ENCODE measurements at places on chromosomes 6 and 20.

DNA sequence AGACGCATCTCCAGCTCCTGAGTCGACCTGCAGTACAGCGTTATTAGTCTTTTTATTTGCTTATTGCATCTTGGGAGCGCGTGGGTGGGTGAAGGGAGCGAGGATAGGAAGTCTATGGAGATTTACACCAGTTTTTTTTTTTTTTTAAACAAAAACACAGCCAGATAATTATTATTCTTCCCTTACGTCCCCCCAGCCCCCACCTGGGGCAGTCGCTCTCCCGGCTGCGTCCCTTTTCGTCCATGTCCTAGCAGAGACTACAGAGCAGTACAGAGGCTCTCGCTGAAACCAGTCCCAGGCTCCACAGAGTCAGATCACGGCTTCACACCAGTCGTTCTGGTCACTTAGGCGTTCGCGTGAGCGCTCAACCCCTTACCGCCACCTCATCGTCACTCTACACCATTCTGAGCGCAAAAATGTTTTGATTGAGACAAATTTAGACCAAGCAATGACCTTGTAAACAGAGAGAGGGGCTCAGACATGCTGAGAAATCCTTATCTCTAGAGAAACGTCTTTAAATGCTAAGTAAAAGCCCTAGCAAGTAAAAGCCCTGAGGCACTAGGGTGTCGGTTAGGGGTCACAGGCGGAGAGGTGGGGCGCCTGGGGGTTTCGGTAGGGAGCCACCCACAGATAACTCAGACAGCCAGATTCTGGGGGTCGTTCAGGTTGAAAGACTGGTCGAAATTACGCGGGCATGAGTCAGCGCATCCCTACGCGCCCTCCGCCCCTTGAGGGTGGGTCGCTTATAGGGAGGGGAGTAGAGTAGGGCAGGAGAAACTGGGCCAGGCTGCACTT is 975 bp upstream of the PPT2 start:
- ATAC-seq = no peak

DNA sequence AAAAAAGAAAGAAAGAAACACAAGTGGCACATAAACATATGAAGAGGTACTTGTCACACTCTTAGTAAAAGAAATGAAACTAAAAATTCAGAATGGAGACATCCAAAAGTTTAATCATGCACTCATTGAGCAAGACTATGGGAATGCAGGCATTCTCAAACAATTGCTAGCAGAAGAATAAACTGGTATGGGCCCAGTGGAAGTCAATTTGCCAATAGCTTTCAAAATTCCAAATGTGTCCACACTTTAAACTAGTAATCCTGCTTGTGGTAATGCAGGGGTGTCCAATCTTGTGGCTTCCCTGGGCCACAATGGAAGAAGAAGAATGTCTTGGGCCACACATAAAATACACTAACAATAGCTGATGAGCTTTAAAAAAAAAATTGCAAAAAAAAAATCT is 97.4 kb downstream of the EPB41L2 start:
- no peak for ATAC-seq

DNA sequence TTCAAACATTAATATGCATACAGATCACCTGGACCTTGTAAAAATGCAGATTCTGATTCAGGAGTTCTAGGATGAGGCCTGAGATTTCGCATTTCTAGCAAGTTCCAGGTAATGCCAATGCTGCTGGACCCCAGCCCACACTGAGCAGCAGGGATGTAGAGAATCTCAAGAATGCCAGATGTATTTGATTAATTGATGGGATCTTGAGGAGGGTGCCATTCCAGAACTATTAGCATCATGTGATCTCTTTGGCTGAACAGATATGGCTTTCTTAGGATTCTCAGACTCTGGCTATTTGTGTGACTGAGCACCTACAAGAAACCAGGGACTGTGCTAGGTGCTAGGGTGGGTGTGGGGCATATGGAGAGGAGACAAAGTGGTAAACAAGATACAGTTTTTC is 16.5 kb upstream of the SNX3 start:
- ATAC-seq = no peak

DNA sequence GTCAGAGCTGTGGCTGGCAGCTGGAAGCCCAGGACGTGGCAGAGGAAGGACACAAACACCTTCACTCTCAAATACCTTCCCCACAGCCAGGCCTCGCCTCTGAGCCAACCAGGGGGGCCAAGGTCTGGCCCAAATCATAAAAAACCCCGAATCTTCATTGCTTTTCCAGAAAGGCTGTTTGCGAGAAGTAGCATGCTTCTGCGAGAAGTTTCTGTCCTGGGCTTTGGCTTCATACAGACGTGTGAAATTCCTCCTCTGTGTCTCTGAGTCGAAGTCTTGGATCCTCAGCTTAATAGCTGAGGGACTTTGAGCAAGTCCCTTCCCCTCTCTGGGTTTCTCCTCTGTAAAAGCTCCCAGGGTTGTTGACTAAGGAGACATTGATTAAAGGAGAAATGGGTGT is 63.0 kb downstream of the CHMP4B start:
- ATAC-seq = no peak

DNA sequence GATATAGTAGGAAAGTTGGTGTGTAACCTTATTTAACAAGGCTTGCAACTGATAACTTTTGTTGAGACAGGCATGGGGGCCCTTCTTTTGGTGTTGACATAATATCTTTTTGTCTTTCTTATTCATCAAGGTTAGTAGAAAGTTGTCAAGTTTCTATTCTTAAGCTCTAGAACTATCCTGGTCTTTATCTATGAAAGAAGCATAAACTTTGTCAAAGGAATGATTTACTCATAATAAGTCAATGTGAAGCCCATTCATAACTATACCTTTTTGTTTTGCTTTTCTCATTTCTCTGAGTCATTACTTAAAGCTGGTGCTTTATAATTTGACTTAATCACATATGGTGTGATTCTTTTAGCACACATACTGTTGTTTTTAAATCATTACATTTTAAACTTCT is 312.4 kb downstream of the UTRN start:
- peak; percentile 92 for ATAC-seq

- ATAC-seq = no peak
These were observed 32.3 kb upstream of the KIFC1 start for GRCh38 chr6:33359331-33359730.

DNA sequence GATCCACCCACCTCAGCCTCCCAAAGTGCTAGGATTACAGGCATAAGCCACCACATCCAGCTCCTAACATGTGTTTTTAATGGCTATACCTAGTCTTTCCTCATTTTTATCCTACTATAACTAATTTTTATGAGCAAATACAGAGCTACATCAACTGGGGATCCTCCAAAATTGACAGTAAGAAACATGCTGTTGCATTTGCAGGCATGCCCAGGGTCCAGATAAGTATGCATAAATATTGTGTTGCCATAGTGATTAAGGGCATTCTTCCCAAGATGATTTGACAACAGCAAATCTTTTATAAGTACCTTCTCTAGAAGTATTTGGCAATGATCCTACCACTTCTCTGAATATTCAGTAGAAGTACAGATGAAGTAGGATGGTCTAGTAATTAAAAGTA is 41.9 kb upstream of the MOXD1 start:
- no peak for ATAC-seq

- peak; percentile 11 for ATAC-seq
These were observed 3.5 kb downstream of the NUP153 start for GRCh38 chr6:17703256-17703694.

- ATAC-seq = no peak
These were observed 180.3 kb downstream of the C6orf118 start for GRCh38 chr6:165129086-165129485.

DNA sequence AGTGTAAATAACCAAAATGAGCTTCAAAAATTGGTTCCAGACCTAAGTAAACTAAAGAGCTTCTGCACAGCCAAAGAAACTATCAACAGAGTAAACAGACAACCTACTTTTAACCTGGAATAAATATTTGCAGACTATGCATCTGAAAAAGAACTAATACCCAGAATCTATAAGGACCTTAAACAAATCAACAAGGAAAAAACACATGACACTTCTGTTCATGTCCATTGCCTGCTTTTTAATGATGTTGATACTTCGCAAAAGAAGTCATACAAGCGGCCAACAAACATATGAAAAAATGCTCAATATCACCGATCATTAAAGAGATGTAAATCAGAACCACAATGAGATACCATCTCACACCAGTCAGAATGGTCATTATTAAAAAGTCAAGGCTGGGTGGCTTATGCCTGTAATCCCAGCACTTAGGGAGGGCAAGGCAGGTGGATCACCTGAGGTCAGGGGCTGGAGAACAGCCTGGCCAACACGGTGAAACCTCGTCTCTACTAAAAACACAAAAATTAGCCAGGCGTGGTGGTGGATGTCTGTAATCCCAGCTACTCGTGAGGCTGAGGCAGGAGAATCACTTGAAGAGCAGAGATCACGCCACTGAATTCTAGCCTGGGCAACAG is 42.5 kb upstream of the DST start:
- no peak for ATAC-seq

DNA sequence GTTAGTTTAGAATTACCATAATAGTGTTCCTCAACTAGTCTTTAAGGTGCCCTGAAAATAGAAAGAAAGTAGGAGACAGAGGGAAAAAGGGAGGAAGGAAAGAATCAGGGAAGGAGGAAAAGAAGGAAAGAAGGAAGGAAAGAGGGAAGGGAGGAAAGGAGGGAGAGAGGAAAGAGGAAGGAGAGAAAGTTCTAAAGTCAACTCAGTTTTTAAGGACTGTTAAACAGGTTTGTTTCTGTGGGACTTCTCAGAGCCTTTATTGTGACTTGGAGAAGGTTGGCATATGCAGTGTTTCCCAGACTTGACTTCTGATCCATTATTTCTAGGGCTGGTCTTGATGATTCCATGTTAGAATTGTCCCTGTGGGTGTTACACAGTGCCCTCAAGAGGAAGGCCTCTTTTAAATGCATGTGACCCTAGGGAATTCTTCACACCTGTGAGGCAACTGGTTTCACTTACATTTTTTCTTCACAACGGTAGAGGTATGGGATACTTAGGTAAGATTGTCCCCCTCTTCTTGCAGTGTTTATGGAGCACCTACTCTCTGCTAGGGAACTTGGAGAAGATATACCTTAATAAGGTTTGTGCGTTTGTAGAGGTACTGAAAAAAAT is 132.7 kb upstream of the GMDS start:
- ATAC-seq = no peak

DNA sequence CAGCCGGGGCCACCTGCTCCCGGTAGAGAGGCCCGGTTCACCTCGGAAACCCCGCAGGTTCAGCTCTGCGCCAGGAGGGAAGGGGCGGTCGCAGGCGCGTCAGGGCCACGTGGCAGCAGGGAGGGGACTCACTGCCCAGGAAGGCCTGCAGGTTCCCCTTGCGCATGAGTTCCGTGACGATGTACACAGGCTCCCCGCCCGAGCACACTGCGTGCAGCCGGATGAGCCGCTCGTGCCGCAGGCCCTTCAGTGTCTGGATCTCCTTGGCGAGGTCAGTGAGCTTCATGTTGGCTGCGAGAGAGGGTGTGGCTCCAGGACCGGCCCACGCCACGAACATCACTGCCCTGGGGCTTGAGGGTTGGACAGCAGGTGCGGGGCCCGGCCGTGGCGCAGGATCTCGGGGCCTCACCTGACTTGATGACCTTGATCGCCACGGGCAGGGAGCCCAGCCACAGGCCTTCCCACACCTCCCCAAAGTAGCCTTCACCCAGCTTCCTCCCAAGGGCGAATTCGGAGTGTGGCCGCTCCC is 4.9 kb upstream of the PTK6 start:
- ATAC-seq = no peak

DNA sequence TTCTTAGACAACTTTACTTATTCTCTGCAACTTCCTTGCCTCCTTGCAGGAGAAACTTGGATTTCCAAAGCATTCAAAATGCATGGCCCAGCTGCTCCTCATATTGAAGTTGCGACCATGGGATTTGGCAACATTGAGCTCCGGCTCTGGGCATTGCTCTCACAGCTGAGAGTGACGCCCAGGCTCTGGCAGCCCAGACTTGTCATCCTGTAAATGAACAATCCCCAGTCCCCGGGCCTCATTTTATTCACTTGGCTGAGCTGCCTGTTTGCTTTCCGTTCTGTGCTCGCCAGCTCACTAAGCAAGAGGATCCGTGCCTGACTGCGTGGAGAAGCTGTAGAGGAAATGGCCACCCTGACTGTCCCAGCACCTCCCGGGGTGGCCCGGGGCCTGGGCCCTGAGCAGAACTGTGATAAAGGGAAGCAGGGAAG is 119.5 kb upstream of the CD93 start:
- no peak for ATAC-seq

DNA sequence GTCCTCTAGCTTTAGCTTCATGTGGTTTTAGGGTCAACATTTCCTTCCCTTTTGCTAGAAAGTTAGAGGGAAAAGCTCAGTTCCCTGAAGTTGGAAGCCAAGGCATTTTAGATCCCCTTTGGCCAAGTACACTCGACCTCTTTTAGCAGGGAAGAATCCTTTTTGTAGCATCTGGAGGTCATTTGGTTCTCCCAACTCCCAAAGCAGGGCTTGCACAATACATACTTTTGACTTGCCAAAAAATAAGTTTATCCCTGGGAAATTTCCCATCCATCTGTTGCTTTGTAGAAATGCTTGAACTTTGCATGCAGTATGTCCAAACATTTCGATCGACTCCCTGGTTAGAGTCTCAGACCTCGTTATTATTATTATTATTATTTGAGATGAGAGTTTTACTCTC is 4.6 kb upstream of the EDEM2 start:
- ATAC-seq = no peak

- ATAC-seq = no peak
These were observed 155.3 kb upstream of the ZNF217 start for GRCh38 chr20:53748821-53749421.

DNA sequence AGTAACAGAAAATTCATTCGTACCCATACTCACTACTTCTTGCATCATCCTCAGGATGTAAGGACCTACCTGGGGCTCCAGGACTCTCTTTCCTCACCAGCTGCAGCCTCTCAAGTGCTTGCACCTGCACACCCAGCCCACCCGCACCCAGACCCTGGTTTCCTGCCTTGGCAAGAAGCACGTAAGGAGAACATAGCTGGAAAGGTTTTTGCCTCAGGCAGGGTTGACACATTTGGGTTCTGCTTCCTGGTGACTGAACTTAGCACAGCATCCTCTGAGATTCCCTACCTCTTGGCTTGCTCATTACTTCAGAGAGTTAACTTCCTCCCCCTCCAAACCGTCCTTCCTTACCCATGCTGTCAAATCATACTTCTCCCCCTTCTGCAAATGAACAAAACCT is 556.9 kb downstream of the CD83 start:
- ATAC-seq = no peak

DNA sequence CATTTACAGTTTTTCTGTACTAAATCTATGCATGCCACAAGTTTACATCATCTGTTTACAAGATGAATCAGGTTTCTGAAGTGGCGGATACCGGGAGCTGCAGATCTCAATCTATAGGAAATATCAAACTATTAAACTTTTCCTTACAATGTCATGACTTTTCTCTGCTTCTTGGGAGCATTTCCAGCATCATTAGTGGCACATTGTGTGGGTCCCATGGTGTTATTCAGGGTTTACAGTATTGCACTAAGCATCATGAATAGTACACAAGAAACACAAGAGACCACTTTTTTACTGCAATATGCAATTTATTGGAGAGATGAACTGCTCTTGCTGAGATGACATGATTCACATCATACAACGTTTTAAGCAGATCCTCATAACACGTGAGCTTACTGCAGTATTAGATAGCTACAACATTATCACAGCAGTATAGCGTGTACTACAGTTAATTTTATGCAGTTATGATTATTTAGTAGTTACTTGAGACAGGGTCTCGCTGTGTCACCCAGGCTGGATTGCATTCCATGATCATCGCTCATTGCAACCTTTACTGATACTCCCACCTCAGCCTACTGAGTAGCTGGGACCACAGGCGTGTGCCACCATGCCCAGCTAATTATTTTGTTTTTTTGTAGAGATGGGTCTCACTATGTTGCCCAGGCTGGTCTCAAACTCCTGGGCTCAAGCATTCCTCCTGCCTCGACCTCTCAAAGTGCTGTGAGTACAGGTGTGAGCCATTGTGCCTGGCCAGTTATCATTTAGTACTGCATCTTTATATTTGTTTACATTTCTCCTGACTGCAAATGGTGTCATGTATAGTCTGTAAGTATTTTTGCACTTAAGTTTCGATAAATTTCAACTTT is 18.4 kb downstream of the BLTP3A start:
- ATAC-seq = no peak
